COLO829 (cell line): ENCODE measurements at places on chromosomes 12 and 14.

DNA sequence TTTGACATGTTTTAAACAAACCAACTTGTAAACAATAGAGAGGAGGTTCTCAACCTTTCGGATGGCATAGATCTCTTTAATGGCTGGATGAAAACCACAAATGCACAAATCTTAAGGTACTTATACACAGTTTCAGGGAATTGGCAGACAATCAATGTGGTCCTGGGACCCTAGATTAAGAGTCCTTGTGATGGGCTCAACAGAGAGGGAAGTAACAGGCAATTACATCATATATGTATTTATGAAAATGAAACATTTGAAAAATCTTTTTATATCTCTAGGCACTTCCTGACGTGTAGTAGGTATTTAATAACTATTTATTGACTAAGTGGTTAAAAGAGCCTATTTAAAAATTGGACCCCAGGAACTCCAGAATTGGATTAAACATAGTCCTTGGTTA, 897 bp downstream of the ACTR10 start:
- DNase-seq: no peak

- DNase-seq: no peak
Measured at GRCh38 chr12:57579011-57579410, 12.0 kb upstream of the PIP4K2C start.

GRCh38 chr12:46788072-46788887, 37.5 kb downstream of the SLC38A4 start:
- DNase-seq: no peak

DNA sequence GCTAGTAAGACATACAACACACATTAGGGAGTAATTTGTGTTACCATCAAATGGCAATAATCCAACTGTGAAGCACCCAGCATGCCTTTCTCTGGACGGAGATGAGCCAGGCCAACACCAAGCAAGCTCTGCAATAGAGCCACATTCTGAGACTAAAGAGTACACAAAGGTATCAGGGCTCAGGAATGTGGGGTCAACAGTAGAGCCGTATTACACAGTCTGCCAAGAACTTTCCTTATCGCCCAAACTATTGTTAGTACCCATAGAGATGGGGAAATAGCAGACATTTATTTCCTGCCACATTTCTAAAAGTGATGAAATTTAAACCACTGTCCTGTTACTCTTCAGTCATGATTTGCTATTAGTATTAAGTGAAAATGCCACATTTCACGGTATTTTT, 113.7 kb downstream of the BMP4 start:
- no peak for DNase-seq

DNA sequence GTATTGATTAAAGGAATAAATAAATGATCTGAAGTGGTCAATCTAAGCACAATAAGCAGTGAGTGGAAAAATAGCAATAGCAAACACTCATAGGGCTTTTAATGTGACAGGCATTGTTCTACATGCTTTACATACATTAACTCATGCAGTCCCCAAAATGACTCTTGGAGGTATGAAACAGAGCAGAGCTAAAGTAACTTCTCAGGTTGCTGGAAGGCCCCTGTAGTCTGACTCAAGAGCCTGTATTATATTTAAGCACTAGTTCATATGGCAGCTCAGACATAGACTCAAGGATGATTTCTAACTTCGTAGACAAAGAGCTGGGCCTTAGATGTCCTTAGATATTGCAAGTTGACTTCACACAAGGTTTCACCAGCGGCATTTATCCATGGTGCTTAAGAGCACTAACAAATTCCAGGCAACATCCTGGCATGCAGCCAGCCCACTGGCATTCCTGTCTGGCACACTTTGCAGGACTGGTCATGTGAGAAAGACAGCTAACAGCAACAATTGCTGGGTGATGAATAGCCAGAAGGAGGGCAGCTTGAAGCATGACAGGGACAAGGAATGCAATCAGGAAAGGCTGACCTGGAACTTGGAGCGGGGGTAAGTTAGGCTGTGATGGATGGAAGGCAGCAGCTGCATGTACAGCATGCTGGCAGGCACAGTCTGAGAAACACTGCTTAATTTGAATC, 22.9 kb upstream of the KTN1 start:
- DNase-seq: peak; percentile 78

- no peak for DNase-seq
Measured at GRCh38 chr14:37254411-37254947, 56.7 kb downstream of the MIPOL1 start.

DNA sequence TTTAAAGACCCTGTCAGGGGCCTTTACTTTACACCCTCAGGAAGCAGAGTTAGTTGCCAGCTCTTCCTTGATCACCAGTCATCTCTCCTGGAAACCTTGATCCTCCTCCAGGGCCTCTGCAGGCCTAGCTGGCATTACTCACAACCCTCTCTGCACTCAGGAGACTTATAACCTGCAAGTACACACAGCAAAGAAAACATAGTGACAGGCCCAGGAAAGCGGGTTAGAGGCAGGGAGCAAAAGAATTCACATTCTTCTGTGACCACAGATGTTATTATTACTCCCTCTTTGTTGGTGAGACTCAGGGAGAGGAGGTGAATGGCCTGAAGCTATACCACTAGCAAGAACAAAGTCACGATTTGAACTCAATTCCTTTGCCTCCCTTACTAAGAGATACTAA, 87.4 kb downstream of the OR11H12 start:
- DNase-seq: no peak

GRCh38 chr12:70290116-70290515, 46.9 kb downstream of the CNOT2 start:
- DNase-seq: no peak

GRCh38 chr14:98914942-98915341, 357.1 kb downstream of the BCL11B start:
- DNase-seq: no peak

DNA sequence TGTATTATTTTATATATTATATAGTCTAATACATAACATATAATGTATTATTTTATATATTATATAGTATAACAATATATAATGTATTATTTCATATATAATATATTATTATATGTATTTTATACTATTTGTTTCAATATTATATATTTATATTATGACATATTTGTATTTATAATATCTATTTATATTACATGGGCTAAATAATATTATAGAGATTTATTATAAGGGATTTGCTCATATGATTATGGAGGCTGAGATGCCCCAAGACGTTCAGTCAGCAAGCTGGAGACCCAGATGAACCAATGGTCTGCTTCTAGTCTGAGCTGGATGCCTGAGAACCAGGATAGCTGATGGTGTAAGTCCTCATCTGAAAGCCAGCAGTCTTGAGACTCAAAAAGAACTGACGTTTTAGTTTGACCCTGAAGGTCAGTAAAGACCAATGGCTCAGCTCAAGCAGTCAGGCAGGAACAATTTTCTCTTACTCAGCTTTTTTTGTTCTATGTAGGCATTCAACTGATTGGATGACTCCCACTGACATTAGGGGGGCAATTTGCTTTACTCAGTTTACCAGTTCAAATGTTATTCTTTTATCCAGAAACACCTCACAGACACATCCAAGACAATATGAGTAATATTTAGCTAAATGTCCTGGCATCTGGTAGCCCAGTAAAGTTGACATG, 130.4 kb downstream of the FLRT2 start:
- DNase-seq: no peak

GRCh38 chr14:104317975-104318557, 179.7 kb downstream of the KIF26A start:
- DNase-seq: no peak
